ENCODE measurements at places on chromosomes 2 and 18.

DNA sequence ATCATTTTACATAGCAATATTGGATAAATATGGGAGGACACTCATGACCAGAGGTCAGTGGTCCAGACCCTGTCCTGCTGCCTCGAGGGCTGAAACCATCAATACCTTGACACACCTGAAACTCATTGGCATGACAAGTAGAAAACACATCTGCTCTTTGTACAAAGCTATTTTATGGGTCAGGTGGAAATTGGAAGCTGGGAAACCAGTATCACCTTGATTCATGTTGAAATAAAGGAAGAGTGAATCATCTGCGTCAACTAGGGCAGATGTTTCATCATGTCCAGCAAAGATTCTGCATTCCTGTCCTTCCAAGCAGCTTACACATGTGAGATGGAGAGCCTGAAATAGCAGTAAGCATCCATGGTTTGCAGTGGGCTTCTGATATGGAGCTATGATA is 80.0 kb upstream of the ERBB4 start:
- no peak for DNase-seq

- no peak for DNase-seq
These were observed 469.6 kb downstream of the TGIF1 start for GRCh38 chr18:3919396-3920061.

GRCh38 chr2:109497463-109497862 is 116.3 kb downstream of the SEPTIN10 start:
- no peak for DNase-seq

DNA sequence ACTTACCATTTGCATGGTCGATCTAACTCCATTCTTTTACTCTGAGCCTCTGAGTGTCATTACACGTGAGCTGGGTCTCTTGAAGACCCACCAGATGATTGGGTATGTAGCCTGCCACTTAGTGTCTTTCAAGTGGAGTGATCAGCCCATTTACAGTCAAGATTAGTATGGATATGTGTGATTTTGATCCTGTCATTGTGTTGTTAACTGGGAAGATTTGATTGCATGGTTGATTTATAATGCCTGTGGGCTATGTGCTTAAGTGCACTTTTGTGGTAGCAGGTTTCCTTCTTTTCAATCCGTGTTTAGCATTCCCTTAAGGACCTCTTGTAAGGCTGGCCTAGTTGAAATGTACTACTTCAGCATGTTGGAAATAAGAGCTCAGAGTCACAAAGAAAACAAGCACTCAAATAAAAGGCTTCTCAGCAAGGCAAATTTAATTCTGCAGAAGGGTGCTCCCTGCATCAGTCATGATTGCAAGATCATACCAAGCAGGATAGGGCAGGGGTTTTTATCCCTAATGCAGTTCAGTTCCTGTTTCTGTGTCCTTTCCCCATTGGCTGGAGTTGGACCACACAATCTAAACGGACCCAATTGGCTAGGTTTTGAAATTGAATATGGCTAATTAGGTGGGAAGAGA is 230.7 kb upstream of the SYT4 start:
- no peak for DNase-seq

DNA sequence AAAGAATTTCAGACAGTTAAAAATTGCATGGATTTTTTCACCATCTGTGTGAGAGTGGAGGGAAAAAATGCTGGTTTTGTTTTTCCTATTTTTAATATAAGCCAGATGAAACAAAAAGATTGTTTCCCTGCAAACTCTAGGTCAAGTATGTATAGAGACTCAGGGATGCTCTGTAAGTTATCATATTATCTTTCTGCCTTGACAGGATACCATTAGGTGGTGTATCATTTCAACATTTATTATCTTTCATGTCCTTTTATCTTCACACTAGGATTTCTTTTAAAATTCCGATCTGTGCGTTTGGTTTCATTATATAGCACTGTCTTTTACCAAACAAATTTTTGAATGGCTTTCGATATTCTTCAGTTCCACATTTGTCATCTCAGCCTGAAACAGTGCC is 225.3 kb downstream of the EN1 start:
- DNase-seq = no peak

DNA sequence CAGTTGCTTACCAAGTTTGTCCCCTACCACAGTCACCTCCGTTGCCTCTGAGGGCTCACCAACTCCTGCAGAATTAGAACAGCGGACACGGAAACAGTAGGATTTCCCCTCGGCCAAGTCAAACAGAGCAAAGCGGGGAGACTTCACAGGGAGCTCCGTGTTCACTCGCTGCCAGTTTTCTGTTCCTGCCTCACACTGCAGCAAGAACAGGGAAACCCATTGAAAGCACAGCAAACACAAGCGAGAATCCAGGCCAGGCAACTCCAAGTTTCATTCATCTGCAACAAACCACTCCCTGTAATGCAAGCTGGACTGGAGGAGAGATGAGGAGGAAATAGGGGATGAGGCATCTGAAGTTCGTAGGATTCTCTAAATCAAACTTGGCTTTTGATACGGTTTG is 84.2 kb downstream of the MYOM1 start:
- no peak for DNase-seq

DNA sequence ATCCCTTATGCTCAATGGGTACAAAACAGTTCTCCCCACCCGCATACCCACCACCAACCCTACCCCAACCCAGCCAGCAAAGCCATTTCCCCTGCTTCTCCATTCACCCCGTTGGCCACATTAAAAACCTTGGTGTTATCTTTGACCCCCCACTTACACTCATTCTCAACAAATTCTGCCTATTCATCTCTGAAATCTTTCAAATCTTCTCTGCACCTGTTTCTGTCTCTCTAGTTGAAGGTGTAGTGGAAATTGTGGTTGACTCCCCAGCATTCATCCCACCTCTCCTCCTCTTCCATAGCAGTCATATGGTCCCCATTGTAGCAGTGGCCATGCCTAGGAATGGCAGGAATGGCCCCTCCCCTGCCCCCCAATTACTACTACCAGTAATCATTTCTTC is 20.5 kb upstream of the TET3 start:
- no peak for DNase-seq

DNA sequence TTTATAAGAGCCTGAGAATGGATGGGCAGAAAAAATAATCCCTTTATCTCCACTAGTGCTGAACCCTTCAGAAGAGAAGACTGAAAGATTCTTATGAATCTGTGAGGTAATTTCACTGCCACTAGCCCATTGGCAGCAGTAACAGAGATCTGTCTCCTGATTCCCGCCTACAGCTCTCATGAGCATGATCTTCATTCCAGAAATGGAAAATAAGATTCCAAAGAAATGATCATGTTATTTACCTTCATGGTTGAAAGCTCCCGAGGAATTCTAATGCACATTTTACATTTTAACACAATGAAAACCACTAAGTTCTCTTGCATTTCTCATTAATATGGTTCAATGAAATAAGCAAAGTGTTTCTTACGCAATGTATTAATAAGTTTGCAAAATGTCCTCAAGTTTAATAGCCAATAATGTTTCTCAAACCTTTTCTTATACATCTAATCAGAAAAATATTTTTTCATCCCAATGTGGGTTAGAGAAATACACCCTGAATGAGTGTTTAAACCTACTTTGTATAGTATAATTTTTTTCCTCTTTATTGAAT is 905.6 kb downstream of the TMEM182 start:
- no peak for DNase-seq

- no peak for DNase-seq
These were observed 90.8 kb upstream of the KCTD1 start for GRCh38 chr18:26639149-26639548.

DNA sequence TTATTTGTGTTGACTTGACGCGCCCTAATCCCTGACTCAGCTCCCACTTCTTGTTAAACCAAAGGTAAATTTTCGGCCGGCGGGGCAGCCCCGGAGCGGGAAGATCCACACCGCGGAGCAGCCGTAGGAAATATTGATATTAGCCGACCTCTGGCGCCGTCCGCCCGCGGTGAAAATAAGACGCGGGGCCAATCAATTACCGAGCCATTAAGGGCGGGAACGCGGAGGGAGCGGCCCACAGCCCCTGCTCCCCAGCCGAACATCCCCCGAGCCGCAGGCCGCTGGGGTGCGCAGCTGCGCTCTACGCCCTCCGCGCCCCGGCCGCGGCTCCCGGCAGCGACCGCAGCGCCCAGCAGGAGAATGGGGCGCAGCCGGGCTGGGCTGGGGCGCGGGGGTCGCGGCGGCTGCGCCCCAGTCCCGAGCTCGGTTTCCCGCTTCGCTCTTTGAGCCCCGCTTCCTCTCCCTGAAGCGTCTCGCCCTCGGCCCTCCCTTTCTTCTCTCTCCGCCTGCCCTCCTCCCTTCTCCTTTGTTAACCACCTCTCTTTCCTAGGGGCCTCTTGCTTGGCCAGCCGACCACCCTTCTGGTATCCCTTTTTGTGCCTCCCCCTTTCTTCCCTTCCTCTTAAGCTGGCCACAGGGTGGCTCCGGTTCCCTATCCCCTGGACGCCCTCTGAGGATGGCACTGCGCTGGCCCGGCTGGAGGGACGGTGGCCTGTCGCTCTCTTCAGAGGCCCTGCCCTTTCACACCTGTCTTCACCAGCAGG is 40.9 kb downstream of the CELF4 start:
- no peak for DNase-seq

DNA sequence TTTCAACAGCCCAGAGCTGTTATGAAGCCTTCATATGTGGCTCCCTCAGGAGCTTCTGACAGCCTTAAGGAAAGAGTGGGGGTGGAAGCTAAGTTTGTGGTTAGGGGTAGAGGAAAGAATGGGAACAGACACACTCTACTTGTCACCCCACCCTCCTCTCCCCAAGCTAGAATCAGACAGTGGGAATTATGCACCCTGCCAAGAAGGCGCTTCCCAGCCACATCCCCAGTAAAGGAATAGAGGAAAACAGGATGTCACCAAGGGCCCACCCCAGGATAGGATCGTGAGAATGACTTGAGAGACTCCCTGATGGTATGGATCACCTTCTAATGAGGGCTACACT is 32.4 kb upstream of the EML4 start:
- DNase-seq = no peak

GRCh38 chr2:174722942-174723592 is 41.2 kb downstream of the CHRNA1 start:
- DNase-seq = no peak

GRCh38 chr18:40233931-40234616 is 1721.0 kb upstream of the PIK3C3 start:
- DNase-seq = no peak

DNA sequence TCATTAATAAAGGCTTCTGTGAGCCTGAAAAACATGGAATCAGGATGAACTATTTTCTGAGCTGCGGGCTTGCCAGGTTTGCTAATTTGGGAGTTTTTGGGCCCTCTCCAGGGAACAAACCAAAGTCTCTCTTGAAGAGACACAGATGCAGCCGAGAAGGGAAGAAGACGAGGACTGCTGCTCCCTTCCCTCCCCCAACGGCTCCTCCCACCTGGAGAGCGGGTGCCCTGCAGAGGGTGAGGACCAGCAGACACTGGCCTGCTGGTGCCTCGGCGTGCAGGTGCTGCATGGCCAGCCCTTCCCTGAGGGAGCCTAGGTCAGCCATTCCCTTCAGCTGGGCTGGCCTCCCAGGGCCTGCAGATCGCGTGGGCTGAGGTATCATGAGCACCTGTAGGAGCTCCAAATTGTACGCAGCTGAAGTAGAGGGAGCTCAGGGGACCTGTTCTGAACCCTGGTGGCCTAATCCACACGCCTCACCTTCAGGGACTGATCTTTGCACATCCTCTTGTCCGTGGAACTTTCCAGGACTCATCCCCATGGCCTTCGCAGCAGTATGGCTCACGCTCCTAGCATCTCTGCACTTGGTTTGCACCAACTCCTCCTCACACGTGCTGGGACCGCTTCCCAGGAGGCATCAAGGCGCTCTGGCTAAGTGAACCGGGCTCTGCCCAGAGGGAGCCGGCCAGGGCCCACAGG is 19.5 kb downstream of the EMX1 start:
- DNase-seq = no peak

- no peak for DNase-seq
These were observed 322.4 kb downstream of the ADCYAP1 start for GRCh38 chr18:1227025-1227424.

GRCh38 chr18:51137026-51137729 is 60.3 kb downstream of the MEX3C start:
- DNase-seq = no peak

- DNase-seq = no peak
These were observed 32.8 kb downstream of the RFX8 start for GRCh38 chr2:101442042-101442666.

- DNase-seq = no peak
These were observed 588.0 kb upstream of the NRXN1 start for GRCh38 chr2:51619961-51620360.

DNA sequence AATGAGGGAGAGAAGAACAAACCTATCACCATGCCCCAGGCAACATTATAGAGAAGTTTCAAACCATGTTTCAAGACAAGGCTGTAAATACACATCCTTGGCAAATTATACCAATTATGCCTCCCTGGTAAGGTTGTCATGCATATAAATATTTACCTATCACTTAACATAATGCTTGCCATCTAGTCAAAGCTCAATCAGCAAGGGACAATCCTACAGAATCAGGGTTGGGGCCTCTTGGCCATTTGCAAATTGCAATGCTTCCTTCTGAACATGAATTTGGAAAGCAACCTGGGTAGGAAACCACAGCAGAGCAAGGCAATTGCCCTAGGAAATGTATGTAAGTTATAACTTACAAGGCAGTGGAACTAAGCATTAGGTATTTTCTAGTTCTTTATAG is 907.2 kb upstream of the CDH2 start:
- DNase-seq = no peak
